ENCODE measurements at places on chromosomes 2 and 18.

GRCh38 chr2:40445467-40445866 lies 6.4 kb downstream of the SLC8A1 start:
- no peak for DNase-seq

DNA sequence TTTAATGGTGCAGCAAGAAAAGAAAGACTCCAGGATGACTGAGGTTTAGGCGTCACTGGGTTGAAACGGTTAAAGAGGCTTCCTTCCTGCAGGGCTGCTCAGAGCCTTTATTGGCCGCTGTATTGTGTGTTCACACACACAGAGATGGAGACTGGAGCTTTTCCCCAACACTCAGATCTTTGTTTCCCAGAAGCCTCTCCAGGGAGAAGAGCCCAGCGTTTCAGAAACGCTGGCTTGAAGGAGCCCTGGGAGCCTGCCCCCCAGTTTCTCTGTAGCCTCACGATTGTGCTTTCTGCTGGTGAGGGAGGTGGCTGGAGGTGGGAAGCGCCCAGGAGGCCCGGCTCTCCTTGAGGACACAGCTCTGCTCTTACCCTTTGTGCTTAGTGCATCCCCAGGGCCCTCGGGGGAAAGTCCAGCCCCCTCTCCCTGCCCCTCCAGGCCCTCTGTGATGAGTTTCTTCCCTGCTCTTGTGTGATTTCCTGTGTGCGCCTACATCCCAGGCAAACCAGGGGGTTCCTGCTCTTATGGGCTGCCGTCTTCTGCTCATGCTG lies 37.1 kb downstream of the RRM2 start:
- no peak for DNase-seq

DNA sequence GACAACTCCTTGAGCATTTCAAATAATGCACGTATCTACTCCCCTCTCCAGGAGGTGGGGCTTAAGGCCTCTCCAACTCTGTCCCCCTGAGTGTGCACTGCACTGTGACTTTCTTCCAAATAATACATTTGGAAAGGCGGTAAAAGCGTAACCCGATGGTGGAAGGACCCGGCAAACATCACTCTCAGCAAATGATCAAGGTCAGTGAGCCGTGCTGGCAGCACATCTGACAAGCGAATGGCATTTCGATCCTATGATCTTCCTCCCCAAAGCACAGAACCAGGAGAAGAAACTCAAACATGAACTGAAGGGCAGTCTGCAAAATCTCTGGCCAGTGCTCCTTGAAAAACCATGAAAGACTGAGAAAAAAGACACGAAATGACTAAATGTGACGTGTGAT lies 208.7 kb downstream of the TWIST2 start:
- no peak for DNase-seq

DNA sequence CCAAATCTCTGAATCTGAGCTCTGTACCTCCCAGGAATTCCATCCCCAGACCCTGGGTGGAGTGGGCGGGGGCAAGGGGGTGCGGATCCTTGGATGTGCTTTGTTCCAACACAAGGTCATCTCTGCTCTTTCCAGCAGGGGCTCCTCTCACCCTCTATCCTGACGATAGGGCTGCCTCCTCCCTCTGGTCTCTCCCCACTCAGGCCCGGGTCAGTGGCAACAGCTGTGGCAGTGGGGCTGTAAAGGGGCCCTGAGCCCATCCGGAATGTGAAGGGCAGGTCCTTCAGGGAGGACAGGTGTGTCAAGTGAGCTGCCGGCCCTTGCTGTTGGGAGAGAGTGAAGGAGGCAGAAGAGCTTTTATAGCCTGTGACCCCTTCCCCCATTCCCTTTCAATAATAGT lies 167.8 kb downstream of the CELF4 start:
- no peak for DNase-seq

All from HuH-7 (cell line).